ENCODE measurements at places on chromosomes 11 and 22. TPM values are rescaled to one million over a fixed set of nuclear protein-coding genes. Genes with fewer than 3 reads are reported as not detected.
A peak's percentile ranks its signal among the peaks of the same experiment; 100 is the strongest.

The FGF4 gene
- total RNA-seq, result not detected

The OR10A2 gene
- total RNA-seq, result not detected

The KRTAP5-7 gene
- total RNA-seq, result not detected

The RASL10A gene
- total RNA-seq, result not detected

DNA sequence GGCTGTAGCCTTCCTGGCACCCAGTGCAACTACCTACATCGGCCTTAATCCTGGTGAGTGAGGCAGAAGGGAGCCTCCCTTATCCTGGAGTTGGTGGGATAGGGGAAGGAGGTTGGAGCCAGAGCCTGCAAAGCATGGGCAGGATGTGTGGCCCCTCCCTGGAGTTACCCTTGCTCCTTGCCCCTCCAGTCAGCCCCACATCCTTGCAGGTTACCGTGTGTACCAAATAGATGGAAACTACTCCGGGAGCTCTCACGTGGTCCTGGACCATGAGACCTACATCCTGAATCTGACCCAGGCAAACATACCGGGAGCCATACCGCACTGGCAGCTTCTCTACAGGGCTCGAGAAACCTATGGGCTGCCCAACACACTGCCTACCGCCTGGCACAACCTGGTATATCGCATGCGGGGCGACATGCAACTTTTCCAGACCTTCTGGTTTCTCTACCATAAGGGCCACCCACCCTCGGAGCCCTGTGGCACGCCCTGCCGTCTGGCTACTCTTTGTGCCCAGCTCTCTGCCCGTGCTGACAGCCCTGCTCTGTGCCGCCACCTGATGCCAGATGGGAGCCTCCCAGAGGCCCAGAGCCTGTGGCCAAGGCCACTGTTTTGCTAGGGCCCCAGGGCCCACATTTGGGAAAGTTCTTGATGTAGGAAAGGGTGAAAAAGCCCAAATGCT lies 3.9 kb downstream of the SMPD1 start:
- DNase-seq, result no peak
- no peak overlapping the region for H3K4me3 ChIP-seq
- H3K4me1 ChIP-seq, result peaks cover 15% of the 10 kb centered on the region

GRCh38 chr22:29144786-29145160 lies 60.9 kb upstream of the EMID1 start:
- H3K36me3 ChIP-seq, result peaks cover 6% of the 10 kb centered on the region

DNA sequence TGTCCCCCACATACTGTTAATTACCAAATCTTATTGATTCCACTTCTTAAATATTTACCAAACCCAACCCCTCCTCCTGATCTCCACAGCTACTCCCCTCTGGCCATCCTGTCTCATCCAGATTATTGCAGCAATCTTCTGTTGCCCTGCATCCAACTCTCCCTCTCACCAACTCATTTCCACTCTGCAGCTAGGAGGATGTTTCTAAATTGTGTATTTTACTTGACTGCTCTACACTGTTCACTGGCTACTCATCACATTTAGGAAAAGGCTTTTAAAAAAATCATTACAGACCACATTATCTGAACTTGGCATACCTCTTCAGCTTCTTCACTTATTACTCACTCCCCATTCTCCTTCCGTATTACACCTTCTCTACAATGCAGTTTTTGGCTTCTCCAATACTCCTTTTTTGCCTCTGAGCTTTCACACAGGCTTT lies 117.9 kb downstream of the ATG16L2 start:
- H3K36me3 ChIP-seq, result no peaks in the 10 kb centered on the region
- H3K4me3 ChIP-seq, result no peak overlapping the region
- peak; percentile 72 for DNase-seq
- H3K27me3 ChIP-seq, result no peaks in the 10 kb centered on the region
- no peak overlapping the region for H3K27ac ChIP-seq

Data from IMR-90 (cell line).